T-cell (primary cell): ENCODE measurements at places on chromosomes 13 and 19.

DNA sequence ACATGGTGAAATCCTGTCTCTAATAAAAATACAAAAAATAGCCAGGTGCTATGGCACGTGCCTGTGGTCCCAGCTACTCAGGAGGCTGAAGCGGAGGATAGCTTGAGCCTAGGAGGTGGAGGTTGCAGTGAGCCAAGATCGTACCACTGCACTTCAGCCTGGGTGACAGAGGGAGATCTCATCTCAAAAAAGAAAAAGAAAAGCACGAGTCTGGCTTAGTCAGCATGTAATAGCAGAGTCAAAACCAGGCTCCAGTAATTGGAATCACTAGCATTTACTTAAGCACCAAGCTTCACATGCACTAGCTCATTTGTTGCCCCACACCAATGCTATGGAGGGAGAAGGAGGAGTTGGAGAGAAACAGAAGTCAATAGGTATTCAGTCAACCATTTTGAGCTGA lies 41.9 kb upstream of the SLC7A9 start:
- no peak for DNase-seq

DNA sequence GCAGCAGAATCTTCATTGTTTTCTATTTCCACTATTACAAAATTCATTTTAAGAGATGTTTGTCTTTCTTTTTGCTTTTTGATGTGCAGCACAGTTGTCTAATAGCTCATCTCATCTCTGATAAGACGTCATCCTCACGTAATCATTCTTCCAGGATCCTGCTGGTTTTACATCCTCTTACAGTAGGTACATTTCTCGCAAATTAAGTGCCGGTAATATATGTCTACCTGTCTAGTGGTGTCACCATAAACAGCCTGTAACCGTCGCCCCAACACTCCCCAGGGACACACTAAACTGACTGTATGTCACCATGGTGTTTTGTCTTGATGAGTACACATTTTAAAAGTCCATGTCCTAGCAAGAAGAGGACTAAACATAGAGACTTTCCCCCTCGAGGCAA lies 94.5 kb upstream of the VSTM2B start:
- DNase-seq: no peak

GRCh38 chr19:17245535-17245984 lies at the start of gene NR2F6:
Gene NR2F6, minus strand, starts transcription at chr19:17245919. Its CDS starts 699 bp downstream, at chr19:17245220.
- DNase-seq: no peak

GRCh38 chr13:69565334-69565733 lies 542.3 kb upstream of the ATXN8OS start:
- DNase-seq: no peak
